ENCODE measurements at places on chromosomes 2 and 18.

GRCh38 chr18:32373505-32373904 is 97.2 kb downstream of the GAREM1 start:
- no peak for DNase-seq

DNA sequence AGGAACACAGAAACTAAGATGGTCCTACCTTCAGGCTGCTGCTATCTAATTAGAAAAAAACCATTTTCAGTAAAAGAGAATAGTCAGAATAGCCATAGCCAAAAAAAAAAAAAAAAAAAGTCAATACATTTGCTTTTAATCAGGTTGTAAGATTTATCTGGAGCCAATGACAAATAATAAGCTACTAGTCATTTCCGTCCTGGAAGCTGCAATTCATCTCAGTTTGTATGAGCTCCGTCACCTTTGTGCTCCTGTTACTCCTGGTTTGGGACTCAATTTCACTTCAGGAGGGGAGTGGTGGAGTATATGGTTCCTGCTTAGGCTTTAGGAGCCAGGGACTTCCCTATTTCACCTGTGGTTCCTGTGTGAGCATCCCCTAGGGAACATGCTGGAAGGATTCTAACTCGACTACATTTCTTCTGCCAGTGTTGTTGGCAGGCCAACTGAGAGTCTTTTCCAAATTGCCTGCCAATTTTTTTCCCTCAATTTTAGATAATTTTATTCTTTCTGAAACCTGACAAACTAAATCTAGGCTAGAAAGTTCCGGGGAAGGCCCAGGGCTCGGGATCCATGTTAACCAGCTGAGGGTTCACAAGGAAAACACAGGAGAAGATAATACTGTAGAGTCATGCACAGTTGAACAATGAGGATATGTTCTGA is 481.8 kb downstream of the DLGAP1 start:
- no peak for DNase-seq

DNA sequence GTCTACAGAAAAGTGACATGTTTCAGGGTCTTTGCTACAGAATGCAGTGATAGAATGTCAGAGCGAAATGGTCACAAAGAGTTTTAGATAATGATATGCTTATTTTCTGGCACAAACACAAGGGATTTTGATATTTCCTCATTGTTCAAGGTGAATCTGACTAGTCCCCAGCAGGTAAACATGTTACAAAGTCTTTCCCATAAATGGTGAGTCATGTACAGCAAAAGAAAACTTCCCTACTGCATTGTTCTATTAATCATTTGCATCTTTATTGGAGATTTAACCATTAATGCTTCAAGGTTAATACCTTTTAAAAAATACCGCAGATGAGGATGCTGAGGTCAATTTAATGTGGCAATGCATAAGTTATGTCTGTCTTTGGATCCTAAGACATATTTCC is 19.1 kb upstream of the TRIB2 start:
- no peak for DNase-seq

DNA sequence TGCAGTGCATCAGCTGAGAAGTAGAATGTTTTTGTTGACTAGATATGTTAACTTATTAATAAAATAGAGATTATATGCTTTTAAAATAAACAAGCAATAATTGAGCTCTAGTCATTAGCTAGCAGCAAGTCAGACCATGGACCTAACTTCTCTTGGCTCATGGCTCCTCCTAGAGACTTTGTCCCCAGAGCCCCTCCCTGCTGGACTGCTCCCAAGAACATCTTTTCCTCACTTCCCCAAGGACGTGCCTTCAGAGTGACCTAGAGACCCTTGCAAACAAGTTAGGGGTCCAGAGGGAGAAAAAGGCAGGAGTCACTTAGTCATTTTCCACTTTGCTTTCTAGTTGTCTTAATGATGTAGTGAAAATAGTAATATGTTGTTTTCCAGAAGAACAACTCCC is 312.5 kb upstream of the NRP2 start:
- no peak for DNase-seq

DNA sequence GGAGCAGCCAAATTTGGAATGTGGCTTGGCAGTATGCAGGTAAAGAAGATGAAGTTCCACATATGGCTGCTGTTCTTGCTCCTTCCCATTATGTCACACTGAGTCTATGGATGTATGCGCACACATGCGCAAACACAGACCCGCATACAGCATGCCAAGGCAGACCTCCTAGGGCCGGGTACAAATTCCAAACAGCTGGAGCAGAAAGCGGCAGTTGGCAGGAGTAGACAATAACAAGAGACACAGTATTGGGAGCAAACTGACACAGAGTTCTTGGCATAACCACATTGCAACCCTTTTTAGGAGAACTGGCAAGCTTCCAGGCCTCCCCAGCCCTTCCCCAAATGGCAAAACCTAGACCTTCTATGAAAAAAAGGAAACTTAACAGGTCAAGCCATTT is 268.9 kb downstream of the SP3 start:
- no peak for DNase-seq

- DNase-seq, result no peak
Measured at GRCh38 chr2:110810404-110810803, 78.0 kb downstream of the ACOXL start.

- DNase-seq, result no peak
Measured at GRCh38 chr2:4354164-4354563, 650.8 kb downstream of the DCDC2C start.

GRCh38 chr18:25813110-25813509 is 277.3 kb downstream of the SS18 start:
- no peak for DNase-seq

DNA sequence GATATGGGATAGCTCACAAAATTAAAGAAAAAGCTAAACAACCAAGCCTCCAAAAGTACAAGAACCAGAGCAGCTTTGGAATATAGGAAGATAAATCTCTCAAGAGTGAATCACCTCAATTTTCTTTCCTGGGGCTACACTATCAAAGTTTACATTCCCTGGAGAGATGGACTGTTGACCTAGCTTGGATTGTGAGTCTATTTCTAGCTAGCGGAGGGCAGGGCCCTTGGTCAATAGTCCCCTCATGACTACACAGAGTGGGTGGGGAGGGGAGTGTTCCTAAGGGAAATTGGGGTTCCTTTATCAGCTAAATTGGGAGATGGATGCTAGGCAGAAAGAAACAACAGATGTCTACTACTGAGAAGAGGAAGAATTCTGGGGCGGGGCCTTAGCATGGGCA is 29.9 kb upstream of the EIF2AK3 start:
- DNase-seq, result no peak

- no peak for DNase-seq
Measured at GRCh38 chr18:7803956-7804469, 236.9 kb downstream of the PTPRM start.

DNA sequence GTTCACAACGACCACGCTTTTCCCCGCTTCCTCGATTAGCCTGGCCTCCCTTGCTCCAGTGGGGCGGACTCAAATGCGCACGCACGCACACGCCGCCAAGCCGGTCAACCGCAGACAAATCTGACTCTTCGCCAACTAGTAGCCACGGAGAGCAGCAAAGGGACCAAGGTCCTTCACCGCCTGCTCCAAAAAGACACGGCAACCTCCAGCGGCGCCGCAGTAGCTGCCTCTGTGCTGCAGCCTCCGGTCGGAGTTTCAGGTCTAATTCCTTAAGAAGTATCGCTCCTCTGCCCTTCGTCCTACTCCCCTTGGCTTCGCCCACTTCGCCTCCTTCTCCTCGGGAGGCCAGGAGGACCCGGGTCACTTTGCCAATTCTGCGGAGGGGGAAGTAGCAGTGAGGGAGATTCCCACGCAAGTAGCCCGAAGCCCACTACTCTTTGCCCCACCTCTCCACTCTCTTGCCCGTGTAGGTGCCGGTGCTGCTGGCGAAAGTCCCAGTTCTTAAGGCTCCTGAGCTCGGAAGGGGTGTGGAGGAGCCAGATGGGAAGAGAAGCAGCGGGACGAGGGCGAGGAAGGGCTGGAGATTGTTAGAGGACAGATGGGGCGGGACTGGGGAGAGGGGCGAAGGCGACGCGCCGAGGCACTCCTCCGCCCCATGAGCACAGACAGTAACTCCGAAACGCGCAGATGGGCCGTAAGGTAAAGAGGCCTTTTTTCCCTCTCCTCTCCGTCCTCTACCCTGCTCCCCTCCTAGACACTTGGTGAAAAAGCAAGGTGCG is 615 bp downstream of the AKAIN1 start:
- DNase-seq, result no peak

- no peak for DNase-seq
Measured at GRCh38 chr2:196245378-196246140, 74.2 kb upstream of the STK17B start.

GRCh38 chr2:115414466-115414865 is 972.0 kb downstream of the DPP10 start:
- no peak for DNase-seq

DNA sequence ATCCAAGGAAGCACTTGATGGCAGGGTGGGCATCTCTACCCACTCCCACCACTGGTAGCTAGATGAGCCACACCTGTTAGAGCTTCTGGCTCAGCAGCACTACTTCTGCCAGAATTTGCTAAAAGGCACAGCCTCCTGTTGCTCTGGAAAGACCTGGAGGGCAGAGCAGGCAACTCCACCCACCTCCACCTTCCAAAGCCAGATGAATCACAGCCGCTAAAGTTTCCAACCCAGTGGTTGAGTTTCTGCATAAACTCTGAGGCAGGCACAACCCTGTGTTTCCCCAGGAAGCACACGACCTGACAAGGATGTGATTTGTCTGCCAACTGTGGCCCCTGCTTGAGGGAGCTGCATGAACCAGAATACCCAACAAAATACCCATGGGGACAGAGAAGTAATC is 111.6 kb upstream of the GCFC2 start:
- DNase-seq, result no peak

GRCh38 chr2:199466692-199467065 is 8.9 kb upstream of the SATB2 start:
- DNase-seq, result no peak

DNA sequence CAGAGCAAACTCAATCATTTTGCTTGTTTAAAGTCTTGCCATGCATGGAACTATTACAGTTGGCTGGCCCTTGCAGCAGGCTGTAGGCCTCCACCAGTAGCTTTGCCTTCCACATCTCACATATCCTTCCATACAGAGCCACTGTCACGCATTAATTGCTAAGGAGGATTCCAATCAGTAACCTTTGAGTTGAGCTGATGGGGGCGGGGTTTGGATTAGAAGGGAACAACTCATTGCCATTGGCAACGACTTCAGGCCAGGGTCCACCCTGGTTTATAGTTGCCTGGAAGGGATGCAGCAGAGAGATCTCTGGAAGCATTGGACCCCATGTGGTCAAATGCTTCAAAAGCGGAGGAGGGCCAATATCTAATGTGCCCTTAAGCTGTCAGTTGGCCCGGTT is 63.3 kb upstream of the TTC39C start:
- DNase-seq, result no peak

GRCh38 chr2:526918-527317 is 150.3 kb downstream of the TMEM18 start:
- DNase-seq, result no peak

- no peak for DNase-seq
Measured at GRCh38 chr2:235749121-235749770, 255.4 kb downstream of the AGAP1 start.

GRCh38 chr2:30266051-30266621 is 34.8 kb downstream of the LBH start:
- peak; percentile 75 for DNase-seq

- DNase-seq, result no peak
Measured at GRCh38 chr18:49814147-49814499, 790 bp upstream of the ACAA2 start.

DNA sequence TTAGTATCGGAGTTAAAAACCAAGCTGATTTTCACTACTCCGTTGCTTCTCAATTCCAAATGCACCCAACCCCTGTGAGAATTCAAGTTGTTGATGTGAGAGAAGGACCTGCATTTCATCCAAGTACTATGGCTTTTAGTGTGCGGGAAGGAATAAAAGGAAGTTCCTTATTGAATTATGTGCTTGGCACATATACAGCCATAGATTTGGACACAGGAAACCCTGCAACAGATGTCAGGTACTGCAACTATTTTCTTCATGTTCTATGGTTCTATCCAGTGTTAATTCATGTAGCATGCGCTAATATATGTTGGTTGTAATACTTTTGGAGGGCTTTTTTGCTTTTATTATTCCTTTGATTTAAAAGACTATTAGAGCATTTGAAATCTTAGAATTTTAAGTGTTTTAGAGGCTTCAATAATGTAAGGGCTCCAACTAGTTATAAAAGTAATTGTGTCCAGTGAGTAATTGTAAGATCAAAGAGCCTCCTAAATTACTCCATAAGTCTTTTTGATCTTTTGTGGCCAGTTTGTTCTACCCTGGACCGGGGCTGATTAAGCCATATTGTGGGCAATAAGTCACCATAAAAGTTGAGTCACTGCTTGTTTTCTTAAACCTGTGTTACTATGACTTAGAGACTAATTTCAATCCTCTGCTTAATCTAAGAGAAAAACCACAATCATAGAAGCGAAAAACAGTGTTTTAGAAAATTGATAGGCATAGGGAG is 22.9 kb downstream of the DSG4 start:
- no peak for DNase-seq

GRCh38 chr2:11697103-11697871 is 27.3 kb upstream of the NTSR2 start:
- peak; percentile 13 for DNase-seq

DNA sequence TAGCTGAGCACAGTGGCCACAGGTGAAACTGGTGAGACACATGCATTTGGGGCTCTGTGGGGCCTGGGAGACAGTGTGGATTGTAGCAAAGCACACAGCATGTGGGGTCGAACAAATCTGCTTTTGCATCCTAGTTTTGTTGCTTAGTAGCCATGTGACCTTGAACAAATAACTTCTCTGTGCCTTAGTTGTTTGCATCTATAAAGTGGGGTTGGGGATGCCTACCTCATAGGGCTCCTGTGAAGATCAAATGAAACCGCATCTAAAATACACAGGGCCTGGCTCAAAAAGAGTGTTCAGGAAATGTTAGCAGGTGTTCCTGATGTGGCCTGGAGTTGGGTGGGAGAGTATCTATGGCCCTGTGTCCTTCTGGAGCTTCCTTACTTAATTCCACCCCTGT is 30.3 kb upstream of the CATIP start:
- no peak for DNase-seq

- no peak for DNase-seq
Measured at GRCh38 chr2:69214898-69215297, 172.1 kb downstream of the GFPT1 start.

GRCh38 chr18:74878267-74878666 is 280.6 kb downstream of the ZNF407 start:
- DNase-seq, result no peak

- no peak for DNase-seq
Measured at GRCh38 chr2:239611222-239611795, 210.5 kb upstream of the HDAC4 start.

- no peak for DNase-seq
Measured at GRCh38 chr2:232365621-232366321, 12.8 kb upstream of the ALPP start.

GRCh38 chr2:19752500-19752899 is 149.3 kb downstream of the TTC32 start:
- no peak for DNase-seq

DNA sequence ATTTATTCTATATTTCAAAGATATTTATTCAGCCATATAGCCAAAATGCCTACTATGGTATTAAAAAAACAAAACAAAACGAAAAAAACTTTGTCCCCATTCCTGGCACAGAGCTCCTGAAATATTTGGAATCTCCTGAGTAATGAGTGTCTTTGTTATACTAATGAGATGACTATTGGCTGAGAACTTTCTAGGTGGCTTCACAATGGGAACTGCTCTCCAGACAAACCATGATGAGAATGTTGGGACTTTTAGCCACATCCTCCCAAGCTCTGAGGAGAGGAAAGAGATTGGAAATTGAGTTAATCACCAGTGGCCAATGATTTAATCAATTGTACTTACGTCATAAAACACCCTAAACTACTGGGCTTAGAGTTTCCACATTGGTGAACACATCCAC is 631.8 kb upstream of the SETBP1 start:
- DNase-seq, result no peak

GRCh38 chr2:117771969-117772630 is 42.4 kb upstream of the DDX18 start:
- DNase-seq, result no peak

All from CD4-positive, alpha-beta T cell treated with Interleukin-1 beta for 1 hour (primary cell).